ENCODE measurements at places on chromosomes 4 and X.

DNA sequence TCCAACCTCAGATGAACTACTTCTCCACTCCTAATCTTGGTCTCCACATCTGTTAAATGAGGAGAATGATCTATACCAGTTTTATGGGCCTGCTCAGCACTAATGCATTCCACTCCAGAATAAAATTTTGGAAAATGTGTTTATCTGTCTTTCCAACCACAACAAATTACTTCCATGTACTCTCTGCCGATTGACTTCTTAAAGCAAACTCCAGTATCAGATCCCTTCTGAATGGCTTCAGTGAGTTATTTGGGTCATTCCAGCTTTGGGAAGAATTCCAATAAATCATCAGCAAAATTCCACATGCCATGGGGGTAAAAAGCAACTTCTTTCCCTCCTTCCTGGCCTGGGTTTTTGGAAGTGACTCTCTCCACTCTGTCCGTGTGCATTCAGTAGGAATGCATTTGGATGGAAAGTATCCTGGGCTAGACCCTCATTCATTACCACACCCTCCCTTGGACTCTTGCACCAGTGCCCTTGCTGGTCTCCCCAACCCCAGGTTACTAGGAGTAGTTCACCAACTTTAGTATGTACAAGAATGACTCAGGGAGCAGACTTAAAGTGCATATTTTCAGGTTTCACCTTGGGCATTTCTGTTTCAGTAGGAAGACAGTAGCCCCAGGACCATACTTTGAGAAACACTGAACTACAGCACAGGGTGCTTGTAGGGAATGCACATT lies 15.4 kb upstream of the ADH6 start:
- no peak for DNase-seq

DNA sequence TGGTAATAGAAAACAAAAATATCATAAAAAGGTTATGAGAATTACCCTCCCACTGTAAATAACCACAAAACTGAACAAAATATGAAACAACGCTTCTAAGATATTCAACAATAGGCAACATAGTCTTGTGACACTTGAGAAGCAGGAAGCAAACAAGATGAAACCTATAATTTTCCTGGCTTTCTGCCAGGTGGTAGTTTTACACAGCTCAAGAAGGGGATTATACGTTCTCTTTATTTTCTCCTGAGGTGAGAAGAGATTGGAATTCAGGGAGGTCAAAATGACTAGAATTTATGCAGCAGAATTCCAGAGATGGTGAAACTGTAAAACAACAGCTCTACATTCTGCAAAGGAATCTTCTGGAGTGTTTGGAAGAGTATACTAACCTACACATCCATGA lies 186.0 kb downstream of the HHIP start:
- DNase-seq: no peak

- DNase-seq: no peak
These were observed 419.6 kb upstream of the RASGEF1B start for GRCh38 chr4:81891005-81891996.

GRCh38 chr4:128322311-128322710 lies 34.7 kb upstream of the PGRMC2 start:
- no peak for DNase-seq

DNA sequence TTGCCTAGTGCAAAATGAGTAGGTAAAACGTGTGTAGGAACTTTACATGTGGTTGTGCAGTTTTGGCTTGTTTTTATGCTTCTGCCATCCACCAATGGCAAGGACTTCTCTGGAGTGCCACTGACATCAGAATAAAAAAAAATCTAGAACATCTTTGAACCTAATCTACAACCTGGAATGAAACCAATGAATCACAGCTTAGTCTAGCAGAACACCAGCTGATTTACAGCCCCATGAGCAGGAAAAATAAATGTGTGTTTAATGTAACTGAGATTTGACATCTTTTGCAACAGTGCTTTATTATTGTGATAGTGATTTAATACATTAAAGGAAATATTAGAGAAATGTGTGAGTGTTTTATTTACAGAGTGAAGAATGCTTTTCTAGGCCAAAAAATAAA lies 995.1 kb downstream of the PCDH7 start:
- no peak for DNase-seq

- no peak for DNase-seq
These were observed 52.9 kb downstream of the CNKSR2 start for GRCh38 chrX:21427086-21427485.

GRCh38 chrX:35406386-35406785 lies 391.8 kb upstream of the MAGEB16 start:
- DNase-seq: no peak

DNA sequence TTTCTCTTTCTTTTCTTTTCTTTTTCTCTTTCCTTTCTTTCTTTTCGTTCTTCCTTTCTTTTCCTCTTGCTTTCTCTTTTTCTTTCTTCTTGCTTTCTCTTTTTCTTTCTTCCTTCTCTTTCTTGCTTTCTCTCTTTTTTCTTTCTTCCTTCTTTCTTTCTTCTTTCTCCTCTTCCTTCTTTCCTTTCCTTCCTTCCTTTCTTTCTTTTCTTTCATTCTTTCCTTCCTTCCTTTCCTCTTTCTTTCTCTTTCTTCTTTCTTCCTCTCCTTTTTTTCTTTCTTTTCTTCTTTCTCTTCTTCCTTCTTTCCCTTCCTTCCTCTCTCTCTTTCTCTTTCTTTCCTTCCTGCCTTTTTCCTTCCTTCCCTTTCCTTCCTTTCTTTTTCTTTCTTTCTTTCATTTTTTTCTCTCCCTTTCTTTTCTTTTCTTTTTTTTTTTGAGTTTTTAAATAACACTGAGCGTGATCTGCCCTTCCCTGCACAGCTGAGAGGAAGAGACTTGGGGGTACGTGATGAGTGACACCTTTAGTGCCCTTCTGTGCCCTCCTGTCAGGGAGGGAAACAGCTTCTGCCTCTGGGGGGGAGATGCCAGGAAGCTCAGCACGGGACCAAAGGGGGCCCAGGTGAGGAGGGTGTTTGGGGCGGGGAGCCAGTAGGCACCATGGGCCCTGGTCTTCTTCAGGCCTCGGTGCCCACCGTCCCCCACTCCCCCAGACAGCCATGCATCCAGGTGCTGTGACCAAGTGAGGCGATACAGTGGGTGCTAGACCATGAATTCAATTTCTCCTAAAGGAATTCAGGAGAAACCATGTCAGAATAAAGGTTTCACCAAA lies 36.6 kb upstream of the CDKN2AIP start:
- no peak for DNase-seq

DNA sequence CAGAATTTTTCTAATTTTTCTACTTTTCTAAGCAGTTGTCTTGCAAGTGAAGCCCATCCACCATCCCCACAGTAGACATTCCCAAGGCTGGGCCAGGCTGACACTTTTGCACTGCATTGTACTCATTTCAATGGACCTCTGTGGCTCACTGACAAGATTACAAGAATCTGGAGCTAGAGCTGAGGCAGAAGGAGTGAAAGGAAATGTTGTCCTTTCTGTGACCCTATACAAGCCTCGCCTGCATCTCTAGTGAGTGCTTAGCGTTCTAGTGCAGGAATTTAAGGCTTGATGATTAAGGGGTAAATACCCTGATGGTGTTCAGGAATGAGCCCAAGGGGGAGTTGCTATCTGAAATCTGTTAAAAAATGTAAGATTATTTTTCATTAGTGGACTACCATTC lies 6.3 kb downstream of the MAGED1 start:
- no peak for DNase-seq

DNA sequence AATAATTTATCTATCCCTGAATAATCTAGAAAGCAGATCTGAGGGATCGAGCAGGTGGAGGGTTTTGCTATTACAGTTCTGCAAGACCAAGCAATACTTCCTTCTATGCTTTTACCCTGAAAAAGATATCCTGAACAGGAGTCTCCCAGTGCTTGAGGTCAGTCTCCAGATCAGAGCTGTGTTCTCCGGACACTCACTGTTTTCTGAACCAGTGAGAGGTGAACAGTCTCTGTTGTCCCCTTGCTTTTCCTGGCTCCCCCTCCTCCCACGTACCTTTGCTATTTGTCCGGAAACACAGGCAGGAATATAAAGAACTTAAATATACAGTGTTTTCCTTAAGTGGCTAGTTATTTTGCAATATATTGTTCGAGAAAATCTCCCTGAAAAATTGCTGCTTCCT lies 116.6 kb downstream of the ATXN3L start:
- DNase-seq: no peak

DNA sequence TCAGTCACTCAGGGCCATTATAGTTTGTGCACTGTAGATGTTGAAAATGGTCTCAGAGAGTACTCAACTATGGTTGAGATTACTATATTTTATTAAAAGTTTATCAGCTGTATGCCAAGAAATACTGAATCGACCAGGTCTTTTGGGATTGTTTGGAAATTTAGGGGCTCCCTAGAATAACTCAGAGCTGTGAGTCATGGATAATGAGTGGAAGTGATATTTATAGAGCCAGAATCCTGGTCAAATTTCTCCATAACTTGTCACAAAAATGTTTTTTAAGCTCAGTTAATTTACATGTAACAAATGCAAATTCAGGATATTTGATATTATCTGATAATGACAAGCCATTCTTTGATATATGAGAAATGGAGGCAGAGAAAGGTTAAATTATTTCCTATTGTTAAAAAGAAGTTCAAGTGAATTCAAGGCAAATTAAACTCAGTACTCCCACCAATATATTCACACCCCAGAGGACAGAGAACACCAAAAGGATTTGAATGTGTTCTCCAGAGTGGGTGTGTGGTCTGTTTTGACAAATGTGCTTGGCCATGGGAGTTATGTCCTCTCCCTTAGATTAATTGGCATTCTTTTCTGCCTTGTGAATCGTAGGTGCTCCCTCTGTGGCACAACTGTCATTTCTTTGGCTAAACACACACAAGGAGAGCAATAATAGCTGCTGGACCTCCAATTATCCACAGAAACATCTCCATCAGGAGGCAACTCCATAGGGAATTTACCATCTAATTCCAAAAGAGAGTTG lies 37.7 kb downstream of the ARHGAP24 start:
- DNase-seq: no peak

GRCh38 chr4:79043138-79043537 lies 103.9 kb upstream of the PAQR3 start:
- DNase-seq: no peak

DNA sequence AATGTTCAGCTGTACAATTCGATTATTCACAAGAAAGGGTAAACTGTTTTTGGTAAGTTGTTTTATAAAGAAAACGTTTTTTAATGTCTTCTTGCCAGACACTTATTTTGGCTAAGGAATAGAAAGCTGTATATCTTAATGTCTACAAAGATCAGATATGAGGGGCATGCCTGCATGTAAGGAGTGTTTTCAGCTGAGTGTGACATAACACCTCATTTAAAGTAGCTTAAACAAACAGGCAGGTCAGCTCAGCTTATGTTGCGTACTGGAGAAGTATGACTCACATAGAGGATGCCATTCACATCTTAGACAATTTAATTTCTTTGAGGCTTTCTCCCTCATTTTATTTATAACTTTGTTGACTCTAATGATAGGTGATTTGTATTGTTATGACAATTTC lies 30.4 kb downstream of the LAMTOR3 start:
- no peak for DNase-seq

- DNase-seq: no peak
These were observed 36.5 kb downstream of the EFNB1 start for GRCh38 chrX:68865300-68865699.

DNA sequence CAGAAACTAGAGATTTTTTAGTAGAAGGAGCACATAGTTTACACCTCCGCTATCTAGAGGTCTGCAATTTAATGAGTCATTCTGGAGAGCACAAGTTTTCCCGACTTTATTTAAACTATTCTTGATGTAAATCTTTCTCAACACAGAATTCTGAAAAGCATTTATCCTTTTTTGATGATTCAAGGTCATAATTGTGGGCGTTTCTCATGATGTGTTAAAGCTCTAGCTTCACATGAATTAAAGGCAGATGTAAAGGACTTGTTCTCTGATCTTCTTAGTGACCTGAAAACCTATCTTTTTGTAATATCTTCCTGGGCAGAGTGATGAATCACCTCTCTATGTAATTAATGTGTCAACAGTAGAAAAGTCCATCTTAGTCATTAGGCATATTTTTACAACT lies 128.8 kb downstream of the COMMD8 start:
- no peak for DNase-seq

GRCh38 chr4:11423465-11423864 lies 5.2 kb downstream of the HS3ST1 start:
- no peak for DNase-seq

DNA sequence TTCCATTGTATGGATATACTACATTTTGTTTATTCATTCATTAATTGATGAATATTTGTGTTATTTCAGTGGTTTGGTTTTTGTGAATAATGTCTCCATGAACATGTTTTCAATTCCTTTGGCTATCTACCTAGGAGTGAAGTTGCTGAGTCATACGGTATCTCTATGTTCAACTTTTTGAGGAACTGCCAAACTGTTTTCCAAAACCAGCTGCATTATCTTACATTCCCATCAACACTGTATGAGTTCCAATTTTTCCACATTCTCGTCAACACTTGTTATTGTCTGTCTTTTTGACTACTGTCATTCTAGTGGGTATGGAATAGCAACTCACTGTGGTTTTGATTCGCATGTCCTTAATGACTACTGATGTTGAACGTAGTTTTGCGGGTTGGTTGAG lies 388.6 kb upstream of the MAGEB2 start:
- no peak for DNase-seq

GRCh38 chr4:130563889-130564418 lies 1468.0 kb downstream of the C4orf33 start:
- no peak for DNase-seq
